Right cardiac atrium (tissue), 5 donors: ENCODE measurements at places on chromosomes 13 and 19. TPM values are rescaled to one million over a fixed set of nuclear protein-coding genes. Genes with fewer than 3 reads are reported as not detected.
A peak's percentile ranks its signal among the peaks of the same experiment; 100 is the strongest.

DNA sequence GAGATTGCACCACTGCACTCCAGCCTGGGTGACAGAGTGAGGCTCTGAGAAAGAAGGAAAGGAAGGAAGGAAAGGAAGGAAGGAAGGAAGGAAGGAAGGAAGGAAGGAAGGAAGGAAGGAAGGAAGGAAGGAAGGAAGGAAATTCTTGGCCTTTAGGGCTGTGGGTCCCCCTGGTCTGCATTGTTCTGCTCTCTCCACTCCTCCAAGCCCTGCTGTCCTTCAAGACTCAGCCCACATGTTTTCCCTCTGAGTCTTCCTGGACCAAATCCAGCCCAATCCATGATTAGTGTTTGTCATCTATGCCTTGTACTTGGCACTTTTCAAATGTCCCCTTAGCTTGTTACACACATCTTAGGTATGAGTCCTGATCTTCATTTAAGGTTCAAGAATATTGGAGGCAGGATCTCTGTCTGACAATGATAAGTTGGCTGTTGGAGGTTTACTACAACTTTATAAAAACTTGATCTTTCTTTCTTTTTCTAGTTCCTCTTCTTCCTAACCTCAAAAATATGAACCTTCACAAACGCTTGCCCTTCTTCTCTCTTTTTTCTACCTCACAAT is 48.8 kb upstream of the INTS6 start:
- no peak for DNase-seq

- DNase-seq, result no peak
Observed at GRCh38 chr13:52447815-52448552, 2.5 kb downstream of the VPS36 start.

DNA sequence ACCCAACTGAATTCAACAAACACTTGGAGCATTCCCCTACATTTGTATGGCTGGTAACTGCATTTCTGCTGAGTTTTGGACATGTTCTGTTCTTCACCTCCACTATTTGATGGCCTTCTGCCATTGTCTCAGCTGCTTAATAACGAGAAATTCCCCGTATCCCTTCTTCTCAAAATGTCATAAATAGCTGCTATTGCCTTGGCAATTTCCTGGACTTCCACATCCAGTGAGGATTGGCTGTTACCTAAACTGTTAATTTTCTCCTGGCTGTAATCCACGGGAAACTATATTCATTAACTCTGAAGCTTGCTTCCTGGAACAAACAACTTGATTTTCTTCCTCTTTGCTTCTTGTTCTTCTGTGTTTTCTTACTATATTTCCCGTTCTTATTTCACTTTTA is 69.5 kb upstream of the TDRD3 start:
- DNase-seq, result no peak

DNA sequence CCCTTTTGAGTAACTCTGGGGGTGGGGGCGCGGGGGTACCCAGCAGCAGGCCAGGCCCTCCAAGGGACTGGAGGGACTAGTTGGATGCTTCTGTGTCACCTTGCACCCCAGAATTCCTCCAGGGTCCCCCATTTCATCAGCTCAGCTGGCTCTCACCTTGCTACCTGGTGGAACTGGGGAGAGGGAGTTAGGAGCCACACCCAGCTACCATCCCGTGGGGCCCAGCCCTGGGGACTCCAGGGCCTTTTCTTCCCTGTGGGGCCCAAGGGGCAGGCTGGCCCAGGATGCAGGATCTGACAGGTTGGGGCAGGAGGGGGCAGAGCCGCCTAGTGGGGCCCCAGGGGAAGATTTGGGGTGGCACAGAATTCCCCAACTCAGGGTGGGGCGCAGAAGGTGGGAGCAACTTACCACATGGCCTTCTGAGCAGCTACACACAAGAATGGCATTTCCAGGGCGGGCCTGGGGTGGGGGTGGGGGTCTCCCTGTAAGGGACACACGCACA is 32.8 kb upstream of the NANOS3 start:
- no peak for DNase-seq

- DNase-seq, result no peak
Observed at GRCh38 chr13:33677215-33677614, 140.7 kb upstream of the RFC3 start.

DNA sequence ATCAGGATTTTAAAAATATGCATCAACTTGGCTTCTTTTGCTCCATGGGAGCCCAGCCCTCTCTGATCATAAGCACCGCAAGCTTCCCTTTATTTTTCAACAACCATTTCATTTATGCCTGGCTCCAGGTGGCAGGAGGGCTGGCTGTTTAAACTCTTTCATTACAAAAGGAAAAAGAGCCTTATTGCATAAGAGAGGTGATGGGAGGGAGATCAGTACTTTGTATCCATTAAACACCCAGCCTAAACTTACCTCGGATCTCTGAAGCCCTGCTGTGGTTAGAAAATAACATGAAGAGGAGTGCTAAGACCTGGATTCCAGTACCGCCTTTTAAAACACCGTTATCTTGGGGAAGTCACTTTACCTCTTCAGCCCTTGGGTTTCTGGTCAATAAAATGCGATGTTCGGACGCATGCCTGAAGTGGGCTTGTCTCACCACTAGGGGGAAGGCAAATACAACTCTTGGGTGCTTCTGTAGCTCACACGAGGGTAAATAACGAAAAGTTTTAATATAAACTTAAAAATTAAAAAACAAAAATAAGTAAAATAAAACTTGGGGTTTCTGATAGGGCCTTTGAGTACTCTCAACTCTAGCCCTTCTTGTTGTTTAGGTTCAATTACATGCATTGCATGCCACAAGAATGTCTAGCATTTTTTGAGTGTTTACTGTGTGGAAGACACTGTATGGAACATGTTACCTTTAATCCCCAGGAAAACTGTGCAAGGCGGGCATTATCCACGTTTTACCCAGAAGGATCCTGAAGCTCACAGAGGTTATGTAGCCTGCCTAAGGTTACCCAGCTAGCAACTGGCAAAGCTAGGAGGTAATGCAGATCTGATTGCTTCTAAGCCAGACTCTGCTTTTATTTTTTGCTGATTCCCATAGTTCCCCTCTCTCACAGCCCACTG is 240.3 kb downstream of the LMO7 start:
- peak; percentile 28 for DNase-seq

Gene SLITRK6
- 2.0 TPM for total RNA-seq

DNA sequence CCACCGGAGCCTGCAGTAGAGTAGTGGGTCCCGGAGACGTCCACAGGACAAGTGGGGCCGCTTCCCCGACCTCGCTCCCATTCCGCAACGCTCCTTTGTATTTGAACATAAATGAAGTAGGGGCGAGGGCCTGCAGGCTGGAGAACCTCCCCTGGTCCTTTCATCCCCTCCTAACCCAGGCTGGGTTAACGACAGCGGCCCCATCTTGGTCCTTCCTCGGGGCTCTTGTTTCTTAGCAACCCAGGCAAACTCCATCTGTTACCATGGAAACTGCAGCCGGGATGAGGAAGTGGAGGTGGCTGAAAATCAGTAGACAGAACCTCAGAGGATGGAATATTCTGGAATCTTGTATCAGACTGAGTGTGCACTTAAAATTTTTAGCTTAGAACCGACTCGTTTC is 132.6 kb upstream of the USP29 start:
- DNase-seq, result no peak

- no peak for DNase-seq
Observed at GRCh38 chr19:34452723-34453122, 24.5 kb downstream of the UBA2 start.
